ENCODE measurements at places on chromosomes 6 and 20. TPM values are rescaled to one million over a fixed set of nuclear protein-coding genes. Genes with fewer than 3 reads are reported as not detected.

LAMA2 gene
- 344 TPM for total RNA-seq

SNAI1 gene
- total RNA-seq = 4.3 TPM

RBM24 gene
- 221 TPM for total RNA-seq

DNA sequence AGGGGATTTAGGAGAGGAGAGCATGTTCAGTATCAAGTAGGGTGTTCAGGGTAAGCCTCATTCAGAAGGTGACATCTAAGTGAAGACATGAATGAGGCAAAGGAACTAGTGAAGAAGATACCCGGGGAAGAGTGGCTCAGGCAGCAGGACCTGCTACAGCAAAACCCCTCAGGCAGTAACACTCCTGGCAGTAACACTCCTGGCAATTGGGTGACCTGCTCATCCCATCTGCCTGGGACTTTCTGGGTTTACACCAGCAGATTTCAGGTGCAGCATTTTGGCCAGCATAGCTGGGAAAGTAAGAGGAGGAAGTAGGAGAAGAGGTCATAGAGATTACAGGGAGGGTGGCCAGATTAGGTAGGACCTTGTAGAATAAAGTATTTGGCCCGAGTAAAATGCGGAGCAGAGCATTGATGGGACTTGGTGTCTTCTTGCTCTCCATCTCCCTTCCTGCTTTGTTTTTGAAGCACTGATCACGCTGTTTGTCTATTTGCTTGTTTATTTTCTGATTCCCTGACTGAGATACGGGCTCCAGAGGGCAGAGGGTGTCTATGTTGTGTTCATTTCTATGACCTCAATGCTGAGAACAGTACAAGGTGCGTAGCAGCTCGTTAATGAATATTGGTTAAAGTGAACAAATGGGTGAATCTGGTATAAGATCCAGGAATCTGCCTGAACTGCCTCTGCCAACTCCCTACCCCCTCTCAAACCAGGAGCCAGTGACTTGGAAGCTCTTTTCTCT is 88.3 kb downstream of the IYD start:
- DNase-seq = no peak

DNA sequence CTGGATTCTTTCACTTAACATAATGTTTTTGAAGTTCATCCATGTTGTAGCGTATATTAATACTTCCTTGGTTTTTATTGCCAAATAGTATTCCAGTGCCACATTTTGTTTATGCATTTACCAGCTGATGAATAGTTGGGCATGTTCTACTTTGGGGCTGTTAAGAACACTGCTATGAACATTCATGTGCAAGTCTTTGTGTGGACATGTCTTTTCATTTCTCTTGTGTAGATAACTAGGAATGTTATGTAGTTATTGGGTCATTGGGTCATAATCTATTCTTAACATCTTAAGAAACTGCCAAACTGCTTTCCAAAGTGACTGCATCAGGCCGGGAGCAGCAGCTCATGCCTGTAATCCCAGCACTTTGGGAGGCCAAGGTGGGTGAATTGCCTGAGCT is 43.8 kb upstream of the GLP1R start:
- DNase-seq = no peak

NKAIN4 gene
- not detected for total RNA-seq

DNA sequence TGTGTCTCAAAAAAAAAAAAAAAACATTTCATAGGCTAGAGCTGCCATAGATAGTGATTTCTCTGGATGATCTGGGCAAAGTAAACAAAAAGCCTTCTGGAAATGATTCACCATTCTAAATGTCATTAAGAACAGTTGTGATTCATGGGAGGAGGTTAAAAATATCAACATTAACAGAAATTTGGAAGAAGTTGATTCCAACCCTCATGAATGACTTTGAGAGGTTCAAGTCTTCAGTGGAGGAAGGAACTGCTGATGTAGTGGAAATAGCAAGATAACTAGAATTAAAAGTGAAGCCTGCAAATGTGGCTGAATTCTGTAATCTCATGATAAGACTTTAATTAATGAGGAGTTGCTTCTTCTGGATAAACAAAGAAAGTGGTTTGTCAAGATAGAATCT is 26.8 kb upstream of the MMP24 start:
- no peak for DNase-seq

EFHC1 gene
- 6.2 TPM for total RNA-seq

C20orf96 gene
- 3.7 TPM for total RNA-seq

BMP6 gene
- total RNA-seq = 2.9 TPM

- no peak for DNase-seq
Measured at GRCh38 chr6:165952514-165952913, 215.1 kb downstream of the TBXT start.

GRCh38 chr6:166958926-166959861 is 2.8 kb upstream of the RNASET2 start:
- DNase-seq = peak; percentile 78

DNA sequence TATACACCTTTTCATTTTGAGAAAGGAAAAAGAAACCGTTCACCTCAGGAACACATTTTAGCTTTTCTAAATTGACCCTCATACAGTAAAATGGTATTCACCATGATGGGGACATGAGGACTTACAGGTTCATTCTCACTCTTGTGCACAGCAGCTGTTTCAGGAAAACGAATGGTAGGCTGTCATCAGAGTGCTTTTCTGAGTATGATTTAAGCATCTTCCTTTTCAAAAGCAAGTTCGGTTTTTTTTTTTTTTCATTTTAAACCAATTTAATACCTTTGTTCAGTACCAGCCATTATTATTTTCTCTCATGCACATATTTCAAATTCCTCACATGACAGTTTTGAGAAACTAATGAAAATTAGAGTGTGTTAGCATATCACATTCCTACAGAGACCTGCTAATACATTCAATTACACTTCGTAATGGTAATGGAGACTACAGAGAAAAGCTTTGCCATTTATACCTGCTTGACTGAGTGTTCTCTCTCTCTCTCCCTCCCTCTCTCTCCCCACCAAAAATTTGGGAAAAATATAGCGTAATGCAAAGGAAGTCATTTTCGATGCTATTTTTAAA is 129.2 kb downstream of the SAMD5 start:
- DNase-seq = no peak

- DNase-seq = no peak
Measured at GRCh38 chr6:157937318-157937717, 44.3 kb upstream of the SYNJ2 start.

OR2B6 gene
- total RNA-seq = not detected

ASIP gene
- total RNA-seq = 10.5 TPM

DNA sequence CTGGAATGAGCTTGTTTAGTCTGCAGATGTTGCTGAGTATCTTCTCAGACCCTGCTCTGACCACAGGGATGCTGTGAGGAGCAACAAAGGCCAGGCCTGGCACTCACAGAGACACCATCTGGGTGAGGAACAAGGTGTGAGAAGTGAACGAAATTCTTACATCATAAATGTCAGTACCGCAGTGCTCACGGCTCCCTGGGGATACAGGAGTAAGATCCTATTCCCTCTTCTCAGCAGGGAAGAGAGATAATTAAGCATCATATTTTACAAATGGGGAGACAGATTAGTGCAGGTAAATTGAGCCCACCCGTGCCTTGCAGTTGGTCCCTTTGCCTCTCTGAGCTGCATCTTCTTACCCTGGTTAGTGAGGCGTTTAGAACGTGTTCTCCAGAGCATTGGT is 106.2 kb downstream of the DTD1 start:
- no peak for DNase-seq

DNA sequence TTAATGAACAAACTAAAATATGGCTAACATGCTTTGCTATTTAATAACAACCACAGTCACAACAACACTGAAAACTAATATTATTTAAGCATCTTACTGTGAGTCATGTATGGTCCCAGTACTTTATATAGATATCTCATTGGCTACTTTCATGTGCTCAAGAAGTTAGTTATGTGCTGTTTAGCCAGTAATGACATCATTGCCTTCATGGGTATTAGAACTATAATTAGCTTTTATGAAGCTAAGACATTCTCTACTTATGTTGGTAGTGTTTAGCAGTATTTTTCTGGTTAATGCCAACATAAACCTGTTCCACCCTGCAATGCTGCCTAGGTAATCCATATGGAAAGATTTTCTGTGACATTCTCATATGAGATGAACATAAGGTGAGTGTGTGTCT is 56.1 kb downstream of the ADGRG6 start:
- DNase-seq = no peak

GRCh38 chr6:39865011-39865888 is 69.0 kb downstream of the MOCS1 start:
- DNase-seq = peak; percentile 85

OTOR gene
- not detected for total RNA-seq

- DNase-seq = no peak
Measured at GRCh38 chr6:165854863-165855593, 192.0 kb upstream of the PDE10A start.

BNIP5 gene
- not detected for total RNA-seq

EPHA7 gene
- total RNA-seq = 6.2 TPM

GRCh38 chr20:3767110-3767426 is 485 bp downstream of the ADISSP start:
- no peak for DNase-seq

GRCh38 chr6:12474167-12475140 is 184.3 kb downstream of the EDN1 start:
- DNase-seq = no peak

FUT9 gene
- total RNA-seq = 0.03 TPM

DNA sequence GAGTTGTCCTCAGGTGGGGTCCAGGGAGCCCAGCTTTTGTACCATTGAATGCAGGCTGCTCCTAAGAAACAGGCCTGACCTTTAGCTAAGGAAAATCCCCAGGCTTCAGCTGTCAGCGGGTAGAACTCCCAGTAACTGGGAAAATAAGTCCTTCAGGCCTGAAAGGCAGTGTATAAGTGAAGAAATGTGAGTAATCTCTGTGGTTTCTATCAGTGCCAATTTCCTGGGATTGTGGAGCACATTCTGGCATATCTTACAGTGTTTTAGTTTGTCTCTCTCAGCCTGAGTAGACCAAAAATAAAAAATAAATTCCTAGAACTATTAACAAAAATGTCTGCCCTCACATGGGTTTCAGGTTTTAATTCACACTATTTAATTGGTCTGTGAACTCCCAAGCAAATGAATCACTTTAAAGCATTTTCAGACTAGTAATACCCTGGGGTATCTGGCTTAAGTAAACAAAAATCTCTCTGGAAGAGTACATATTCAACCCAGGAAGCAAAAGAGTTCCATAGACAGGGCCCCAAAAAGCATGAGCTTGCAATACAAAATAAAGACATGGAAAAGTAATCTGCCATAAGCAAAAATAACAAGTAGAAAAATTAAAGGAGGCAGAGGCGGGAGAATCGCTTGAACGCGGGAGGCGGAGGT is 566.2 kb upstream of the NOX3 start:
- no peak for DNase-seq

DNA sequence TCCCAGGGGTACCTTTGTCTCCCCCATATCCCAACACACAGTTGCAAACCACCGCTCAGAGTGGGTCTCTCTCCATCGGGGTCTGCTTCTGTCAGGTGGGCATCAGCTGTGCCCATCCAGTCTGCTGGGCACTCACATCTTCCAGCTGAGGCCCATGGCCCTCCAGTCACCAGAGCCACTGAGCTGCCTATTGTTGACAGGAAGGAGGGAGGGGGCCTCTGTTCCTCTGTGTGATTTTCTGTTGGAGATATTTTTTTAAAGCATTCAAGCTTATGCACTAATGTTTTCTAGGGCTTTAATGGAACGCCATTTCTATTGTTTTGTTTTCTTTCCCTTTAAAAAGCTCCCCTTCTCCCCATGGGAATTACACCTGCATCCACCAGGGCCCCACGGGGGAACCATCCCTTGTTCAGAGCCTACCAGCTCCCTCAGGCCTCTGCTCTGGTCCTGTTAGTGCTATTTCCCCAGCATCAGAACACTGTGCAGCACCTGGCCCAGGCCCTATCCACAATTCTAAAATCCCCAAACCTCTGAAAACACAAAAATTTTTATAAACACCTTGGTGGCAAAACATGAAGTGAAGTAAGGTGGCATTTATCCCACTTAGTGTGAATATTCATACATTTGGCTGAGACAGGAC is 326.2 kb downstream of the CD83 start:
- DNase-seq = no peak

TRERF1 gene
- 0.86 TPM for total RNA-seq

- DNase-seq = no peak
Measured at GRCh38 chr6:11213422-11214021, 18.9 kb downstream of the NEDD9 start.

IFNGR1 gene
- 60.1 TPM for total RNA-seq

PEX3 gene
- 23.1 TPM for total RNA-seq

DNA sequence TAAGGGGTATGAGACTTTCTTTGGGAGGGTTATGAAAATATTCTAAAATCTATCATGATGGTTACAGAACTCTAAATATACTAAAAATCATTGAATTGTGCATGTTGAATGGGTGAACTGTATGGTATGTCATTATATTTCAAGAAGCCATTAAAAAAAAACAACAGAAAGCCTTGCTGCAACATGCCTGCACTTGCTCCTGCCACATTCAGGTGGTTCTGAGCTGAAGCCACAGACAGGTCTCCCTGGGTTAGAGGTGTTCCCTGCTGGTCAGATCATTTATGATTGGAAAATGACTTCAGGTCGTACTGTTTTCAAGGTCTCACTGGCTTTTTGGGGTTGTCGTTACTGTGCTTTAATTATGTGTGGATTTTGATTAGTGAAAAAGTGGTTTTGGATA is 13.3 kb downstream of the GMPR start:
- DNase-seq = no peak

SIRPD gene
- not detected for total RNA-seq

MAP3K7 gene
- total RNA-seq = 23.9 TPM

DNA sequence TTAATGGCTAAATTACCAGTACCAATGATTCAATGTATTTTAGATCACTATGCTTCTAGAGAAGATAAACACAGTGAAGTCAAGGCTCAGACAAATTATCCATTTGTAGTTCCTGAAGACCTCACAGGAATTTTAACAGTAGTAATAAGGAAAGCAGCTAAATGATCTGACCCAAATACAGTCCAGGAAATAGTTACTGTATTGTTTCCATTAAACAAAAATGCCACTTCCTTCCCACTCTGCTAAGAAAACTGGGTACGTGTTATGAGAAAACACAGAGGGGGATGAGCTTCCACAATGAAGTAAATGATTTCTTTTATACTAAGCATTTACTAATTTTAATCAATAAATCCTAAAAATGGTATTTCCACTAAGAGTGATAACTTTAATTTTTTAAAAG is 127.9 kb downstream of the CDK19 start:
- DNase-seq = no peak

DNA sequence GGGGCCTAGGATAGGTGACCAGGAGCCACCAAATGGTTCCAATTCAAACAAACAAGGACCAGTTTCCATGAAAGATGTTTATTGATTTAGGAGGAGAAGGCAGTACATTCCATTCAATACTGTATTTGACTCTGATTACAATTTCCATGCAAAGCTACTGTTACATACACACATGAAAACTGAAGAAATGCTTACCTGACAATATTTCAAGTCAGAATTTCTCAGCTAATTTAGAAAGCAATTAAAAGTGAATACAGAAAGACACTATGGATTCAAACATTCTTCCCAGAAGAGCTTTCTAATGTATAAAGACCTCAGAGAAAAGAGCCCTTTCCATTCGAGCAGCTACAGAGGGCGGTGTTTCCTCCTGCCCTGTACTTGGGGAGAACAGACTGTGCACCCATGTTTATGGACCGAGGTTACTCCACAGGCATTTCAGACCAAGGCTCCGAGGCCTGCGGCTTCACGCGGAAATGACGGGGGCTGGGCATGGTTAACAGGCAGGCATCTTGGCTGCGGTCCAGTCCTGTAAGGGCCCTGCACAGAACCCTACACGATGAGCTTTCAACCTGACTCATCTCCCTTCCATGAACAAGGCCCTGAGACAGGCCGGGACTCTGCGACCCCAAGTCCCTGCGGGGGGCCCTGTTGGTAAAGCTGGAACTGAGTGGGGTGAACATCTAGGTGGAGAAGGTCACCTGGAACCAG is 25.7 kb upstream of the TCFL5 start:
- DNase-seq = peak; percentile 75

SCRT2 gene
- total RNA-seq = not detected

CCHCR1 gene
- 11.1 TPM for total RNA-seq

Measured in cardiac septum (tissue), 1 donor.